Dorsolateral prefrontal cortex (tissue), 122 donors: ENCODE measurements at places on chromosomes 11 and 22.

DNA sequence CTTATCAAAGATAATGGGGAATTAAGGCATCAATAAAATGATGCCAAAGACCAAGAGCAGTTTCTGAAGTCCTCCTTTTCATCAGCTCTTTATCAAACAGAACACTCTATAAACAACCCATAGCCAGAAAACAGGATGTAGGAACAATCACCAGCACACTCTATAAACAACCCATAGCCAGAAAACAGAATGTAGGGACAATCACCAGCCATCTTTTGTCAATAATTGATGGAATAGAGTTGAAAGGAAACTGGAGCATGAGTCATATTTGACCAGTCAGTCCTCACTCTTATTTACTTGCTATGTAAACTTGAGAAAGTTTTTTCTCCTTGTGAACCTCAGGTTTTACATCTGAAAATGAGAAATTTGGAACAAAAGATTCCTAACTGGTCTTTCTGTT is 10.0 kb downstream of the MS4A2 start:
- DNase-seq: no peak

DNA sequence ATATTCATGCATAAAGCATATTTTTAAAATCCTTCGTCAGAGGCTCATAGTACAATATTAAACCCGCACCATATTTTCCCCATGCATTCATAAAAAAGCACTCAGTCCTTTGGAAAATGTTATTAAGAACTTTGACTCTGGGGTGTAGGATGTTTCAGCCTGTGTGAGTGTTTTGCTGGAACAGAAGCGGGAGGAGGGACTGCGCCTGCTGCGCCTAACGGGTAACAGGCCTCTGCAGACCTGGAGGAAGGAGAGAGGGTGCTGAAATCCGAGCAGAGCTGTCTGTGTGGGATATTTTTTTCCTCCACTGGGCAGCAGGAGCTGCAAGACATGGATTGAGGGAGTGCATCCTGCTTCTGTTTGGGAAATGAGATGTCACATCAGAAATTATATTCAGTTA is 483.0 kb downstream of the BRD1 start:
- DNase-seq: no peak

DNA sequence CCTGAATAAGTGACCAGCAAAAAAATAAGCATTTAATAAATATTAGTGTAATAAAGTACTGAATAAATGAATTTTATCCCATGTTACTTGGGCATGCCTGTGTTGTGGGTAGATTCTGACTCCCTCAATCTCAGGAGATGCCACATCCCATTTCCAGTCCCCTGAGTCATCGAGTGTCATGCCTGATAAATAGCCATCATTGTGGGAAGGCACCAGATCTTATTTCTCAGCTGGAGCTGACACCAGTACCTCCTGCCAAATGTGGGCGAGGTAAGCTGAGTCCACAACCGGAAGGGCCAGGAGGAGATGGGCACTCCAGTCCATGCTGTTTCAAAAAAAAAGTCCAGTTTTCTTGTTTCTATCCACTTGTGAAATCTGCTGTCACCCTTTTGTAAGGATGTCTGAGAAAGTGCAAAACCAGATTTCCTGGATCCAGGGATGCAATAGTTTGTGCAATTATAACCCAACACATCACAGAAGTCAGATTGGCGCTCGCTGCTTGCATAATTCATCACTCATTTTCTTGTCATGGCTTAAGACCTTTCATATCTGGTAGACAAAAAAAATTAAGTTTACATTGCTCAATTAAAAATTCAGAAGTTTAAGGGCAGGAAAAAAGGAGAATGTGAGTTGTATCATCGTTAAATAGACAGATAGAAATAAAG is 311.6 kb downstream of the MIAT start:
- no peak for DNase-seq

- DNase-seq: no peak
Observed at GRCh38 chr11:129946965-129947364, 51.6 kb upstream of the NFRKB start.

- DNase-seq: no peak
Observed at GRCh38 chr11:63532799-63533475, 3.7 kb upstream of the PLAAT4 start.

DNA sequence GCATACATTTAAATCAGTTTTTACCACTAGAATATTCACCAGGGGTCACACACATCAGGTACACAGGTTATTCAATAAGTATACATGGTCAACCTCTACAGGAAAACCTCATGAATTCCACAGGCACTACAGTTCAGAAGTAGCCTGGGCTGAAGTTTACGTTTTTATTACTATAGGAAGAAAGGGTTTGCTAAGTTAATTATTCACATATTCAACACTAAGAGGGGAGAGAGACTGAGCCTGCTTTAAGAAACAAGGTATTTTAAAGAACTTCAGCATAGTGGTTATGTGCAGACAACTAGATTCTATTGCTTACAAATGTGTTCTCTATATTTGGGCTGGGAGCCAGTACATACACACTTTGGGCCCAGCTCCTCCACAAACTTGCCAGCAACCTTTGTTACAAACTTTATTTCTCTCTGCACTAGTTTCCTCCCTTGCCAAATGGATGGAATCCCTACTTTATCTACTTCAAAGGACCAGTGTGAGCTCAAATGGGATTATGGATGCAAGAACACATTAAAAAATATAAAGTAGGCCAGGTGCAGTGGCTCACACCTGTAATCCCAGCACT is 31.9 kb downstream of the IL18BP start:
- no peak for DNase-seq

DNA sequence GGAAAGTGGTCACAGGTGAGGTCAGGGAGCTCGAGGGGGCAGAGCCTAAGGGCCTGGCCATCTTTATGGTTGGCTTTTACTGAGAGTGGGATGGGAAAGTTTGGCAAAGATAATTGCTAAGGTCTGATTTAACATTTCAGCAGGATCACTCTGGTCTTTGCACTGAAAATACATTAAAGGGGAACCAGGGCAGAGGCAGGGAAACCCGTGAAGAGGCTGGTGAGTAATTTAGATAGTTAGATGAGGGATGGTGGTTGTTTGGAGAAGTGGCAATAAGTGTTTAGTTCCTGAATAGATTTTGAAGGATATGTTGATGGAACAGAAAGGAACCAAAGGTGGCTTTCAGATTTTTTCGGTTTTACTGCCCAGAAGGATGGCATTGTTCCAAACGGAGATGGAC is 50.8 kb downstream of the SCN3B start:
- DNase-seq: no peak

DNA sequence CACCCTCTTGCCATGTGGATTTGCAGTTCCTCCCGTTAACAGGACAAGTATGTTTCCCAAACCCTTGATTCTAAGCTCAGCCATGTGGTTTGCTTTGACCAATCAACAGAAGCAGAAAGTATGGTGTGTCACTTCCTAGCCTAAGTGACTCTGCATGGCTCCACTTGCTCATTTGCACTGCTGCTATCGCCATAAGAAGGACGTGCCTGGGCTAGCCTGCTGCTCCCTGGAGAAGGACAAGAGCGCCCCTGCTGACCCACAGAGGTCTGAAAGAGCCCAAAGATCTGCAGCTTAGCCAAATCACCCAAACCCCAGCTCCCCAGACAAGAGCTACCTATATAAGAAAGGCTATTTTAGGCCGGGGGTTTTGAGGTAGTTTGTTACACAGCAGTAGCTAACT is 18.0 kb downstream of the TBRG1 start:
- DNase-seq: no peak

- DNase-seq: no peak
Observed at GRCh38 chr11:2305788-2306451, 4.1 kb downstream of the TSPAN32 start.

- no peak for DNase-seq
Observed at GRCh38 chr11:65565624-65566453, 4.4 kb upstream of the ZNRD2 start.

GRCh38 chr11:132535830-132536229 is 996.5 kb downstream of the OPCML start:
- no peak for DNase-seq

DNA sequence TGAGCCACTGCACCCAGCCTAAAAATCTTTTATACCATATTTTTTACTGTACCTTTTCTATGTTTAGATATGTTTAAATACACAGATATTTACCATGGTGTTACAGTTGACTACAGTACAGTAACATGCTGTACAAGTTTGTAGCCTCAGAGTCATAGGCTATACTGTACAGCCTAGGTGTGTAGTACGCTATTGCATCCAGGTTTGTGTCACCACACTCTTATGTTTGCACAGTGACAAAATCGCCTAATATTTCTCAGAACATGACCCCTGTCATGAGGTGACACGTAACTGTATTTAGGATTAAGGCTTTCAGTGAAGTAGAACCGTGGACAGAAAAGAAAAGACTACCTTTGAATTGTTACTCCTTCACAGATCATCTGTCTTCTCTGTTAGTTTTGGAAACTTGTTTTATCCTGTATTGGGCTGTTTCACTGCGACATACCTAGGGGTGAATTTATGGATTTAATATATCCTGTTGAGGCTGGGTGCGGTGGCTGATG is 83.8 kb downstream of the ZNRF3 start:
- no peak for DNase-seq

DNA sequence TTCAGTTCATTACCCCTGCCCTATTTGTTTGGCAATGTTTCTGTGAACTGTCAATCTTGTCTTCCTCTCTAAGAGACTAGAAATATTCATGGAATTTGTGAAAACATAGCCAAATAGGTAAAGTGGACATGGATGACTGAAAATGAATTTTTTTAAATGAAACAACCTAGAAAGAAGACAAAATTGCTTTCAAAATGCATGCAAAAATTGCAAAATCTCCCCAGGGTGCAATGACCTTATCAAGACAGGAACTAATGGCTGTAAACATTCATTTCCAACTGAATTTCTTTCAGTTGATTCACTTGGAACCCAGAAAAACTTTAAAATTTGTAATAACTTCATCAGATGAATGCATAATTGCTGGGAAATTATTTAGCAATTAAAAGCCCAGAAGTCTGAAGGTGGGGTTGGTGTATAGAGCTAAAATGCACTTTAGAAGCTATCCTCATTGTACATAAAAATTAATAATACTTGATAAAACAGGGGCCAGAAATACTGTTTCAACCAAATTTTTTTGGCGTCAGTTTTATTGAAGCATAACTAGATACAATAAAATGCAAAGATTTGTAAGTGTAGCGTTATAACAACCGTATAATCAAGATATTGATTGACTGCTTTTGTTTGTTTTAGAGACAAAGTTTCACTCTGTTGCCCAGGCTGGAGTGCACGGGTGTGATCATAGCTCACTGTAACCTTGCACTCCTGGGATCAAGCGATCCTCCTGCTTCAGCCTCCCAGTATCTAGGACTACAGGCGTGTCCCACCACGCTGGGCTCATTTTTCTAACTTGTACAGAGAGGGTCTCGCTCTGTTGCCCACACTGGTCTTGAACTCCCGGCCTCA is 27.6 kb upstream of the SLC35C1 start:
- no peak for DNase-seq

GRCh38 chr11:127390465-127390864 is 389.9 kb upstream of the KIRREL3 start:
- DNase-seq: no peak

DNA sequence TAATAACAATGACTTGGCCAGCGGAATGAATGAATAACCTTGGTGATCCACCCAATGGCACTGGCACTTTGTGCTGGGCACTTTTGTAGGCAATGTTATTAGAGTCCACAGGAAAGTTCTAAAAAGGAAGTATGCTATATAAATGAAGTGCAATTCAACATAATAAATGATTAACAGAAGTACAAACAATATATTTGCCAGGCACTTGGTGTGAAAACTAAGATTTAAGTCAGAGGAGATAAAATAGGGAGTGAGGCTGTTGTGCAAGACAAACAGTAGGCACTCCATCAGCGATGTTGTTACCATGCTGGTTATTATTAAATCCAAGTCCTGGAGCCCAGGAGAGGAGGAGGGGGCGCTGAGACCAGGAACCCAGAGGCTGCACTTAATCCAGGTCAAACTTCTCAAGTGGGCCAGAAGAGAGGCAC is 173.8 kb downstream of the LARGE1 start:
- no peak for DNase-seq
